Gastrocnemius medialis (tissue), 4 donors: ENCODE measurements at places on chromosomes 16 and 17. TPM values are rescaled to one million over a fixed set of nuclear protein-coding genes. Genes with fewer than 3 reads are reported as not detected.

The TNK1 gene
- total RNA-seq: 2.2 TPM

The KARS1 gene
- 183 TPM for total RNA-seq

The ZNF23 gene
- total RNA-seq: 5.6 TPM

The SHISA6 gene
- total RNA-seq: 0.41 TPM

The CACNG3 gene
- total RNA-seq: not detected

The ENPP7 gene
- not detected for total RNA-seq

The TBC1D3 gene
- total RNA-seq: not detected

The NUTF2 gene
- 113 TPM for total RNA-seq

The HOXB5 gene
- not detected for total RNA-seq

The GEMIN4 gene
- total RNA-seq: 21.6 TPM

The CHAD gene
- total RNA-seq: 1.8 TPM

- DNase-seq: no peak
Observed at GRCh38 chr17:46199379-46199778, 6.2 kb upstream of the KANSL1 start.

GRCh38 chr17:34728771-34729310 is 149.5 kb downstream of the TMEM132E start:
- no peak for DNase-seq

GRCh38 chr16:68363658-68364521 is 53.1 kb downstream of the PRMT7 start:
- DNase-seq: no peak

DNA sequence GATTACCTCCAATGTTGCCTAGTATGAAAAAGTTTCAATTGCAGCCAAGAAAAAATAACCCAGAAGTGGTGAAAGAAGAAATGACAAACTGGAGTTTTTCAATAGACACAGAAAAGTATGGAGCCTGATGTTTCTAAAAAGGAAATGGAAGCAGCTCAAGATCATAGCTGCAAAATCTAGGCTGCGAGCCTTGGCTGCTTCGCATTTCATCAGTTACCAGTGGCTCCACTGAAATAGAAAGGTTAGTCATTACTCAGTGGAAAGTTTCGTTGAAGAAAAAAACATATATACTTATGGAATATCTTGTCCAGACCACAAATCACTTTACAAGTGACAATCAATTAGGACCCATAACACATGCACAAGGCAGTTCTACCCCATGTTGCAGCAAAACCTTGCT is 206.8 kb upstream of the SOX9 start:
- DNase-seq: no peak

- DNase-seq: no peak
Observed at GRCh38 chr16:7037495-7037894, 295.1 kb upstream of the RBFOX1 start.

- peak; percentile 41 for DNase-seq
Observed at GRCh38 chr16:66366433-66367299, at the start of gene CDH5. Gene CDH5 (plus strand): TSS chr16:66366691. CDS start chr16:66379338, 12,647 bp downstream.

DNA sequence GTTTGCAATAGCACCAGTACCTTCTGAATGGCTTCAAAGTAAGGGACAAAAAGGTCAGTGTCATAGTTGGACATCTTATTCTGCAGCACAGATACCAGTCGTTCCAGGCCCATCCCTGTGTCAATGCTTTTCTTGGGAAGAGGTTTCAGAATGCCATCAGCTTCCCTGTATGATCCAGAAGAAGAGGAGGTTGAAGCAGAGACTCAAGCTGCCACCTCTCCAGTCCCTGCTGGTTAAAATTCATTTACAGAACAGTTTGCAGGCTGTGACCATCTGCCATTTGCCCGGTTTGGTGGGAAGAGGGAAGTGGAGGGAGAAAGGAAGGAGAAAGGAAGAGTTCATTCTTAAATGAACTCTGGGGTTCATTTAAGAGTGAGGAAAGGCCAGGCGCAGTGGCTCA is 18.4 kb upstream of the EXOSC6 start:
- DNase-seq: no peak

DNA sequence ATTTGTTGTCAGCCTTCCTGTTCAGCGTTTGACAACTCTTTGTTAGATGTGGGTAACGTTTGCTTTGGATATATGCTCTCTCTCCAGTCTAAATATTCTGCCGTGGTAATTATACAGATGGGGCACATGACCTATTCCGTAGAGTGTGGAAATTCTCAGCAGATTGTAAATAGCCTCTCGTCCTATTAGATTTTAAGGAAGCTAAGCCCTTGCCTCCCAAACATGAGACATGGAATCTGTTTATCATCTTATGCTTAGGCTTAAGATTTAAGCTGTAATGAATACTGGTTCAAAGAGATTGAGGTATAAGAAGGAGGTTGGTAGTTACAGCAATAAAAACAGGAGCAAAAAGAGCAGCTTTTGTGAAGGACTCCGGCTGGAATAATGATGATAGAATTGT is 87.4 kb downstream of the RBFOX1 start:
- no peak for DNase-seq

DNA sequence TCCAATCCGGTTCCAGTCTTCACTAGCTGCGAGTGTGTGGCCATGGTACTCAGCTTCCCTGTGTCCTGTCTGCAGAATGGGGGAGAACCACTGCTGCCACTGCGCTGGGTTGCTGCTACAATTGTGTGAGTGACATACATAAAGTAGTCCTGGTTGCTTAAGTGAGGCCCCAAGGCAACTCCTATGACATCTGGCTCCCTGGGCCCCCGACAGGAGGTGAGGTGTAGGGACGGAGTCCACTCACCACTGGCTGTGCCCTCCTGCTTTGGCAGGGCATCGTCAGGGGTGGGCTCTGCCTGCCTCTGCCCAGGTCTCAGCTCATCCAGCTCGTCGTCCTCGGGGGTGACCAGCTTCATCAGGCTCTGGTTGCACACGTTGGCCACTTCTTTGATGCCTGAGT is 20.4 kb downstream of the VAC14 start:
- DNase-seq: no peak

- DNase-seq: no peak
Observed at GRCh38 chr17:1227917-1228780, 42.1 kb upstream of the BHLHA9 start.

DNA sequence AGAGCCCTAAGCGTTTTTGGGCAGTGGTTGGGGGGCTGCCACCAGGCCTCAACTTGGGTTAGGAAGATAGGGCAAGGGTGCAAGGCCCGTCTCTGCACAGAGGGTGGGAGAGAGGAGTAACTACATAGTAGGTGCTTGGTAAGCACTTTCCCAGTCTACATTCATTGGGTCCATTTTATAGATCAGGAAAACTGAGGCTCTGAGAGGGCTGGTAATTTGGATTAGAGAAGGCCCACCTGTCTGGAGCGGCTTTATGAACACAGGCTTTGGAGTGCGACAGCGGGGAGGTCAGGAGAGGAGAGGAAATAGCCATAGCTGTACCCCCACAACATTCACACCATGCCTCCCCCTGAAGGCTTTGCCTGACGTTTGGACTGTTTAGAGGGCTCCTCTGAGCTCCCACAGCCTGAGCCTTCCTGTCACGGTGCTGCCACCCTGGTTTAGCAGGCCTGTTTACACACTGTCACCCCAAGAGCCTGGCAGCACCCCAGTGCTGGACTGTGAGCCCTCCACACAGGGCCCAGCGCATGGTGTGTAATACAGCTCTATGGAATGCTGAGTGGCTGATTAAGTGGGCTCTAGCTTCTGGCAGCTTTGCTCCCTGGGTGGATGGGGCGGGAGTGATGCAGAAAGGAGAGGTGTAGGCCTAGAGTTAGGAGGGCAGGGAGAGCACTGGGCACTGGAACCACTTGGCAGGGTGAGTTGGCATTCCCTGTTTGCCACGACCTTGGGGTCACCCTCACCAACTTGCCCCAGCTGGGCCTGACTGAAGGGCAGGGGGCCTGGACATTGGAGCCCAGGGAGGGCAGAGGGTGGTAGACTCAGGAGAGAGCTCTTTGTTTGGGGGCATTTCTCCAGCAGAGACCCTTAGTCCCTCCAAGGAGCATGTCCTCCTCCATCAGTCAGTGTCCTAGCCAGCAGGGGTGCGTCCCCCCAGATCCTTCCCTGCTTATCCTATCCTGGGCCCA is 73.7 kb downstream of the RAI1 start:
- no peak for DNase-seq
